ENCODE measurements at places on chromosomes 1 and 21.

DNA sequence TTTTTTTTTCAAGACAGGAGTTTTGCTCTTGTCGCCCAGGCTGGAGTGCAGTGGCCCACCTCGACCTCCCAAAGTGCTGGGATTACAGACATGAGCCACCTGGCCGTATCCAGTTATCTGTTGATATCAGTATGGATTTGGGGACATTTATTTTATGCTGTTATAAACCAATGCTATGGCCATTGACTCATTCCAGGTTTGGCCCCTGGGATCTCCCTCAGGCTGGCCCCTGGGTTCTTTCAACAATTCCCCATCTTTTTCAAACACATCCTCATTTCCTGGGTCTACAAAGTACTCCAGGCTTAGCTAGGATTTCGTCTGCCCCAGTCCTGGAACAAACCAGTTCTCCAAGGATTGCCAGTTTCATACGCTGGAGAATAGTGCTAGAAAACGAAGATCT is 44.1 kb downstream of the WDR4 start:
- no peak for DNase-seq

DNA sequence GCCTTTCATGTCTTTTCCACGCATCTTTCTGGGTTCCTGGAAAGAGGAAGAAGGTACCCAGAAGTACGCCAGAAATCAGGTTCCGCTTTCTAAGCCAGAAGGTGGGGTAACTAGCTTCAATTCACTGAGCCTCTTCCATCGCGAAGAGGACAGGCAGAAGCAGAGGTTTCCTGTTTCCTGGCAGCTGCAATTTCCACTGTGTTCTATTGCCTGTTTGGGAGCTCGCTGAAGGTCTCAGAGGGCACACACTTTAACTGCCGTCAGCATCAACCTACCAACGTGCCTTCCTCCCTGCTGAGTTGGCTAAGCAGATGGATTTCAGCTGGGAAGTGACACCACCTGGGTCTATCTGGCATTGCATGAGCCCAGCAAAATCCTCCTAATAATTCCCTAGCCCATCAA is 10.0 kb downstream of the NCF2 start:
- no peak for DNase-seq

DNA sequence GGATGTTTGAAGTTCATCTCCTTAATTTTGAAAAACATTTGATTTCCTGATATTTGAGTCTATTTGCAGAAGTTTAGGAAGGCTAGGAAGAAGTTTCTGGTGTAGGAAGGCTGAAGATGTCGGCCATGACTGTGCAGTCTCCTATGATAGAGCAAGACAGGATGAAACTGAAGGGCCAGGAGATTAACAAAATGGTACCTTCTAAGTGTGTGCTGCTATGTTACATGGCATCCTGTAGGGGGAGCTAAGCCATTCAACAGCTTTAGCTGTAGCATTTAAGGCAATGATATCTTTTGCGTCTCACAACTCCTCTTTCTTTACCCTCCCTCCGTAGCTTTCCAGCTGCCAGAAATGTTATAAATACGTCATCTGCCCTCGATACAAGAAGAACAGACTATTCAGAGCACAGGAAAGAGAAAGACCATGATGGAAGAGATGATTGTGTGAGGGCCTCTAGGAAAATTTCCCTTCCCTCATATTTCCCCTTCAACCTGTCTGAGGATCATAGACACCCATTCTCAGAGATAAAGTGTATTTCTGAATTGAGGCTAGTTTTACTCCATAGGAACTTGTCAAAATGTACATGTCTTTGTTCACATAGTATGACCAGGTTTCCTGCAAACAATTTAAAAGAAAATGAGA is 61.1 kb downstream of the XCL1 start:
- DNase-seq: no peak

DNA sequence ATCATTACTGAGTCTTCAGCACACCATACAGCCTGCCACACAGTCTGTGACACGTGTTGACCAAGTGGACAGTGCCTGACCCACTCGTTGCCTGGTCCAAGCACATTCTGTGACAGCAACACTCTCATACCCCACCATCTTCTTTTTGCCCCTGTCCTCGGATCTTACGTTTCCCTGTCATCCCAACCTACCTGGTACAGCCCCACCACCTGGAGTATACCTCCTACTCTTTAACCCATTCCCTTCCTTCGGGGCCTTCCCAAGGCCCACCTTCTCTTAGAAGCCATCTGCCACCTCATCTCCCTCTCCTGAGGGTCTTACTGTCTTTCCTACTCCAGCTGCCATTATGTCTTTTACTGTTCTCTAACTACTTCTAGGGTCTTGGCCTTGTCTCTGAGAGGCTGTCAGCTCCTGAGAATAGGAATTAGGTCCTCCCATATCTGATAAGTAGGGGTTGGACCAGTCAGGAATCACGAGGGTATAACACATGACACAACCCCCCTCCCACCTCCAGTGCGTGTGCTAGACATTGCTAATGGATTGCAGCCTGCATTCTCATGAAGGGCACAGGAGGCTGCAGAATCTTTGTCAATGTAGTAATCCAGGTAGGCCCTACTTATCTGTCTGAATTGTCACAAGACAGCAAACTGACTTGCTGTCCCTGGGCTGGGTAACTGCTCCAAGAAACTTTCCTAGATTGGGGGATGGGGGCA is 13.0 kb downstream of the GRHL3 start:
- no peak for DNase-seq

DNA sequence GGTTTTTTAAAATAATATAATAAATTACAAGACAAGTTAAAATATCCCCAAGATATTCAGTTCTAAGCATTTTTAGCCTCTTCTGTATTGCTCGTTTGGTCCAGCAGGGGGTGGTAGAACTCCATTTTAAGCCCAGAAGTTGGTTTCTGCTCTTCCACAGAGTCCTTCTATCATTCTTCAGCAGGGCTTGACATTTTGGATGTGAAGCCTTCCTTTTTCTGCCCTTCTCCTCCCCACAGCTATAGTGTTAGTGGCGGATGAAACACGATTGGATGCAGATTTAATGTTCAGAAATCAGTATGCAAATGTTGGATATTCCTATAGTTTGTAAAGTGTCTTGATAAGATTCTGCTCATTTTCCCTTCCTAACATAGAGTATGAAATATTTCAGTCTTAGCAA is 1.4 kb downstream of the NCAM2 start:
- DNase-seq: peak; percentile 40

DNA sequence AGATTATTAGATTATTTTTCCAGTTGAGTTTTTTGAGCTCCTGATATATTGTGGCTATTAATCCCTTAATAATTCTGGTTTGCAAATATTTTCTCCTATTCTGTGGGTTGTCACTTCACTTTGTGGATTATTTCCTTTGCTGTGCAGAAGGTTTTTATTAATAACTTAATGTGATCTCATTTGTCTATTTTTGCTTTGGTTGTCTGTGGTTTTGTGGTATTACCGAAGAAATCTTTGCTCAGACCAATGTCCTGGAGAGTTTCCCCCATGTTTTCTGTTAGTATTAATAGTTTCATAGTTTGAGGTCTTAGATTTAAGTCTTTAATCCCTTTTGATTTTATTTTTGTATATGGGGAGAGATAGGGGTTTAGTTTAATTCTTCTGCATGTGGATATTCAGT is 7.1 kb upstream of the TBX19 start:
- no peak for DNase-seq

DNA sequence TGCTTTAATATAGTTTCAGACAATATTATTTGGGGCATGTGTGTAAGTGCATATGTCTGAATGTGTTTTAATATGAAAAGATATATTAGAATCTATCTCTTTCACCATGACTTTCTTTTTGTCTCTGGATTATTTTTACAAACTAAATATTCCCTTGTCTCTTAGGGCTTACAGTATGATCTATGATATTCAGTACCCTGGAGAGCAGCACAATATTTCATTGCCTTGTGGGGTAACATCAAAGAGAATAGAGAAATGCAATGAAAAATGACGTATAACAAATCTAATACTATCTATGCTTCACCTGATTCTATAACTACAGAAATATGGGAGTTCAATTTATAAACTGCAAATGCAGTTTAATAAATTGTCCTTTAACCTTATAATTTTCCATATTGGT is 2084.5 kb downstream of the MRPL39 start:
- no peak for DNase-seq

DNA sequence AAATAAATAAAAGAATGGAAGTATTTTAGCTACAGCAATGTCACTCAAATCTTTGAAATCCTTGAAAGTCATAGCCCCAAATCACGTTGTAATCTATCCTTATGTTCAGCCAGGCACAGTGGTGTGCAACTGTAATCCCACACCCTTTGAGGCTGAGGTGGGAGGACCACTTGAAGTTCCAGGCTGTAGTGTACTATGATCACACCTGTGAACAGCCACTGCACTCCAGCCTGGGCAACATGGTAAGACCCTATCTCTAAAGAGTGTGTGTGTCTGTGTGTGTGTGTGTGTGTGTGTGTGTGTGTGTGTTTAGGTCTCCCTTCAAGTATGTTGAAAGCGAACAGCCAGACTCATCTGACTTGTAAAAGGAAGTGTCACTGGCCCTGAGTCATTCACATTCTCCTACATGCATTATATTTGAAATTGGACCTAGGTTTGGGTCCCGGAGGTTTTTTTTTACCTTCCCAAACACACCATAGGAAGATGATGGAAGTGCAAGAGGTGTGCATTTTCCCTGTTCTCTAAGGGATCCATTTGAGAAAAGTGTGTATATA is 50.1 kb downstream of the ZNF281 start:
- DNase-seq: peak; percentile 15

DNA sequence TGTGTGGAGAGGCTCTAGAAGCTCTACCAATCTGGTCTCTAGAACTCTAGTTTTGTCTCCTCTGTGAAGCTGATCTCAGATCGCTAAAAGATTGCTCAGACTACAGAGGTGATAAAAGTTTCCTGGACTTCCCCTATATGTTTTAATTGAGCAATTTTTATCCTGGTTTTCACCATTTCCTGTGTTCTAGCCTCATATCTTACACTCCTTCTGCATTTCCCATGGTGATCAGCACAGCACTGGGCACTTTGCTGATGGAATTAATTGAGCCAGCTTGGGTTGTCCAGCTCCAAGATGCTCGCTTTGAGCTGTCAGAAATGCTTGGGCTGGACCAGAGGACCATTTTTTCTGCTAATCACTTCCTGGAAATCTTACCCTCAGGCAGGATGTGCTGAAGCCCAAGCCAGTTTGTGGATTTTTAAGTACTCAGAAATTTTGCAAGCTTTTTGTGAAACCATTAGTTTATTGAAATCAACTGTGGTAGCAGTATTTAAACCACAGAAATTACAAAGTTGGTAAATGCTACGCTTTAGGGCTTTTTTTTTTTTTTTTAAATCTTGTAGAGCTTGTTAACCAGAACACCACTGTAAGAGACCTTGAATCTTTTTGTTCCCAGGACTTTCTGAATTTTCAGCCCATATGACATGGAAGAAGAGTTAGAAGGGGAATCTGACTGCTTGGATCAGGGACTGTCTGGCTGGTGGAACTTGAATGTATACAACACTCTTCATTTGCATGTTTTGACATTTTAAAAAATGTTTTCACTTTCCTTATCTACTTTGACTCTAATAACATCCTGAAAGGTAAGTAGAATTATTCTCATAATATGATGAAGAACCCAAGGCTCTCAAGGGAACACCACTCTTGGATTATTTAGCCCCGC is 28.4 kb downstream of the CD48 start:
- DNase-seq: no peak

DNA sequence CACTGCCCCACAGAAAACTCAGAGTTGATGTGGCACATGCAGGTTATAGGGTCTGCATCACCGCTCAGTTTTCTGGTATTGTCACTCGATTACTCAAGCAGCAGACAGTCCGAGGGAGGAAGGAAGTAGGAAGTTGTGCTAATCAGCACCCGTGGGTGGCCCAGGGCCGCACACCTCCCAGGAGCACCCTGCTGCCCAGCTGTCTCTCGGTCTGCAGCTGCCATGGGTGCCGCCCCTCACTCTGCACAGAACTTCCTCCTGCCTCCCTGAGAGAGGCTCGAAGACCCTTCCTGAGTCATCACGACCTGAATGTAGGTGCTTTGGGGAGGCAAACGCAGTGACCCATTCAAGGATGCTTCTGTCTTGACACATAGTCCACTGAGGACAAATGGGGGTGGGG is 4.2 kb upstream of the TFF3 start:
- DNase-seq: no peak

DNA sequence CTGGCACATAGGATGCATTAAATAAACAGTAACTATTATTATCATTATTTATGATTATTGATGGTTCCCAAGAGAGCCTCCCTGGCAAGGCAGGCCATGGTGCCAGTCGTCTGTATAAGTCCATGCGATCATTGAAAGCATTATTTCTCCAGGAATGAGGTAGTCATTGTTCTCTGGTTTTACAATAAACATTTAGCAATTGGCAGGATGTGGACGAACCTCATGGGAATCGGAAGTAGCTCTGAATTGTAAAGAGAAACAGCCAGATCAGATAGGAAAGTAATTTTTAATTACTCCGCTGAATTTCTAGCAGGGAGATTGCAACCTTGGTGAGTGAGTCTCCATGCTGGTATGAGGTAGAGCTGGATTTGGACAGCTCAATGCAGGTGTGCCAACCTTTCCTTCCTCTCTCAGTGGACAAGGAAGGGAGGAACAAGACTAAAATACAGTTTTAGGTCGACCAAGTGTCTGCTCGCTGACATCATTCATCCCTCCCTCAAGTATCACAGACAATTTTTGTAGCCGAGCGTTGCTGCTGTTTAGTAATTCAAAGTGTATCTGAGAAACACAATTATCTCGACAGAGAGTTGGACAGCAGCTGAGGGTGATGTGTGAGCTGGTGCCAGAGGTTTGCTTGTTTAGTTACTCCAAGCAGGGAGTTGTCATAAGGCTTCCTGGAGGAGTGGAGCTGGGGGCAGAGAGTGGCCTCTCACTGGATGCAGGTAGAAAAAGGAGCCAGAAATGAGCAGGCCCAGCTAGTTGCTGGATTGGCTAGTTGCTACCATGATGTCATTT is 250.8 kb downstream of the KCNJ6 start:
- no peak for DNase-seq

DNA sequence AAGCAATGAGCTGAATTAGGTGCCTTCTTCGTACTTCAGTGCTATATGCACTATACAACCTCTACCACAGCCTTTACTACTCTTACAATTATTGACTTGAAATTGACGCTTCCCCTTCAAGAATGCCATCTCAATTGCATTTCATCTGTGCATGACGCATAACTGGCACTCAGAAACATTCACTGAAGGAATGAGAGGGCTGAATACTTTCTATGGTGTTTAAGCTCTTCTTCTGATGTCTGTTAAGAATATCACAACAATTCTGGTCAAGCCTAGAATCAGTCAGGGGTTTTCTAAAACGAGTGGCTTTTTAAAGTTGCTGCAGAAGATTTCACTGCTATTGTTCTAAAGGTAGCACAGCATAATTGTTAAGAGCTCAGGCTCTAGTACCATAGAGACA is 11.5 kb downstream of the DENND1B start:
- no peak for DNase-seq

- peak; percentile 44 for DNase-seq
Measured at GRCh38 chr21:17925000-17925610, 105.9 kb upstream of the C21orf91 start.

Measured in CD4-positive, alpha-beta T cell treated with Interleukin-4 for 1 hour (primary cell).